ENCODE measurements at places on chromosomes 3 and 15. TPM values are rescaled to one million over a fixed set of nuclear protein-coding genes. Genes with fewer than 3 reads are reported as not detected.

CHRFAM7A gene
- total RNA-seq = 3.5 TPM

HACD2 gene
- total RNA-seq = 16.6 TPM

GRCh38 chr3:62371720-62372591, 1.4 kb downstream of the FEZF2 start:
- peak; percentile 15 for ATAC-seq

GRCh38 chr15:75732809-75733451, 20.3 kb upstream of the CSPG4 start:
- ATAC-seq = peak; percentile 82

DNA sequence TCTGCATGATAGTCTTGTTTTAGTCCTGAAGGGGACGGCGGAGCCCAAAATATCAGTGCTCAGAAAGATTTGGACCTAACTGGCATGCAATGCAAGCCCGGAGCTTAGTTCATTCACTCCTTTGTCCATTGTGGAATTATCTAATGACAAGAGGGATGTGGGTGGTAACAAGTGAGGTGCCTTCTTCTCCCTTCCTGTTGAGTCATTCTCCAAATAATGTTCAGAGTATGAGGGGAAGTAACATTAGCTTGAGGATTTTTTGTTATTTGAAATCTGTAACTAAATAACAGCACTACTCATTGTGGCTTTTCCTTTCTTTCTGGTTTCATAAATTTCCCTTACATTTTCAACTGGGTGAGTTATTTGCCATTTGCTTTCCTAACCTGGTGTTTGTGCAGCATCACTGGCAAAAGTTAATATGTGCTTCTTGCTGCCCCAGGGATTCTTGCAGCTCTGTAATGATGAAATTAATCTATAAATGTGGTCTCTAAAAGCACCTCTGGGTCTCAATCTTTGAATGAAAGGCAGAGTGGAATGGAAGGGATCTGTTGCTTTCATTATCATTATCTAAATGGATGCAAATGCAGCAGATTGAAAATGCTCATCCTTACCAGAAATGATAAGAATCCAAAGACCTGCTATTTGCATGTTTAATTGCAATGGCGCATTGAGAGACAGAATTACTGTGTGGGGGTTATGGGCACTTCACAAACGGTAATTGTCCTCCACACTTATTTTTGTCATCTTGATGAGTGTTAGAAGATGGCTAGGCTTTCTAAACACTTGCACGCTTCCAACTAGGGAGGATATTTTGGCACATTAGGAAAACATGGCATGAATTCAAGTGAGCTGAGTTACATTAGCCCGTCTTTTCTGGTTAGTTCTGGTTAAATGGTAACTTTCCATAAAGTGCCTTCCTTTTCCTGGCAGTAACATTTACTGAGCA, 89.9 kb upstream of the MITF start:
- no peak for ATAC-seq

DNA sequence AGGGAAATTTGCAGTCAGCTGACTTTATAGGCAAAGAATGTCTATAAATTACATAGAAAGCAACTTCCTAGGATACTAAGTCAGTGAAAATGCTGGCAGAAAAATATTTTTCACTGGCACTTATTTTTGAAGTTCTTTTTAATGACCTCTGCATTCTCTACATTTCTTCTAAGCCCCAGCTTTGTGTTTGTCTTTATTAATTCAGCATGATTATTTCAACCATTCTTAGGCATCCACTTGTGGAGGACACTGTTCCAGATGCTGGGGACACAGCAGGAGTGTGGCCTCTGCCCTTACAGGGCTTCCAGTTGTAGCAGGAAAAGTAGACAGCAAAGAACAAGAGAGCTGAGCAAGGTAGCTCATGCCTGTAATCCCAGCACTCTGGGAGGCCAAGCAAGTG, 15.0 kb downstream of the LRRK1 start:
- ATAC-seq = no peak

DNA sequence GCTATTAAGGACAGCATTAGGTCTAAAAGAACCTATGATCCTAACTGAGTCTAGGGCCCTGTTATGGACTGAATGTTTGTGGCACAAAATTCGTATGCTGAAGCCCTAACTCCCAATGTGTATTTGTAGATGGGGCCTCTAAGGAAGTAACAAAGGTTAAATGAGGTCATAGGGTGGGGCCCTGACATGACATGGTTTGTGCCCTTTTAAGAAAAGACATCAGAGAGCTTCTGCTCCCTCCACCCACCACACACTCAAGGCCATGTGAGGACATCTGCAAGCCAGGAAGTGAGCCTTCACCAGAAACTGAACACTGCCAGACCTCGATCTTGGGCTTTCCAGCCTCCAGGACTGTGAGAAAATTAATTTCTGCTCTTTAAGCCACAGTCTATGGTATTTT, 49.2 kb downstream of the PHC3 start:
- peak; percentile 51 for ATAC-seq

- ATAC-seq = no peak
Measured at GRCh38 chr3:125109536-125109925, 53.7 kb upstream of the HEG1 start.
